ENCODE measurements at places on chromosomes 4 and X.

DNA sequence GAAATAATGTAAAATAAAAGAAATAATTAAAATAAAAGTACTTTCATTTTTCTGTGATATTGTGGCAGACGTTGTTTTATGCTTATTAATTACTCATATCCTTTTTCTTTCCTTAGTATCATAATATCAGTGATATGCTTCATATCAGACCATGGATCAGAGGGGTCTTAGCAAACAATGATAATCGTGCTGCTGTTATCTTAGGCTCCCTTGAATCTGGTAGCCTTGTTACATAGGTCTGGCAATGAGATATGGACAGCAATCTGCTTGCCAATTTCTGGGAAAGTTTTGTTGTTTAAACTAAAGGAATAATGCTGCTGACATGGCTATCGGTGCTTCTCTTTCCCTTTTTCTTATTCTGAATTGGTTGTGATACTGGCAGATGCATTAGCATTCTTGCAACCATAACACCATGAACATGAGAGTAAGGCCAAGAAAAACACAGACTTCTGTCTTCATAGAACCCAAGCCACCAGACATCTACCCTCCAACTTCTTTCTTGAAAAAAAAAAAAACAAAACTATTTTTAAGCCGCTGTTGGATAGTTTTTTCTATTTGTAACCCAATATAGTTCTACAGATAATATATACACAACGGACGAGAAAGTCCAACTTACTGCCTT, 16.4 kb downstream of the EPHA5 start:
- no peak for DNase-seq

- no peak for DNase-seq
Measured at GRCh38 chrX:40780951-40781350, 45.6 kb upstream of the MED14 start.

- no peak for DNase-seq
Measured at GRCh38 chr4:3712936-3713335, 53.2 kb upstream of the ADRA2C start.

GRCh38 chrX:153767674-153768055, 3.6 kb downstream of the PLXNB3 start:
- no peak for DNase-seq

Measured in vagina (tissue), 2 donors.